Kidney (tissue), 22 donors: ENCODE measurements at places on chromosomes 16 and 17.

DNA sequence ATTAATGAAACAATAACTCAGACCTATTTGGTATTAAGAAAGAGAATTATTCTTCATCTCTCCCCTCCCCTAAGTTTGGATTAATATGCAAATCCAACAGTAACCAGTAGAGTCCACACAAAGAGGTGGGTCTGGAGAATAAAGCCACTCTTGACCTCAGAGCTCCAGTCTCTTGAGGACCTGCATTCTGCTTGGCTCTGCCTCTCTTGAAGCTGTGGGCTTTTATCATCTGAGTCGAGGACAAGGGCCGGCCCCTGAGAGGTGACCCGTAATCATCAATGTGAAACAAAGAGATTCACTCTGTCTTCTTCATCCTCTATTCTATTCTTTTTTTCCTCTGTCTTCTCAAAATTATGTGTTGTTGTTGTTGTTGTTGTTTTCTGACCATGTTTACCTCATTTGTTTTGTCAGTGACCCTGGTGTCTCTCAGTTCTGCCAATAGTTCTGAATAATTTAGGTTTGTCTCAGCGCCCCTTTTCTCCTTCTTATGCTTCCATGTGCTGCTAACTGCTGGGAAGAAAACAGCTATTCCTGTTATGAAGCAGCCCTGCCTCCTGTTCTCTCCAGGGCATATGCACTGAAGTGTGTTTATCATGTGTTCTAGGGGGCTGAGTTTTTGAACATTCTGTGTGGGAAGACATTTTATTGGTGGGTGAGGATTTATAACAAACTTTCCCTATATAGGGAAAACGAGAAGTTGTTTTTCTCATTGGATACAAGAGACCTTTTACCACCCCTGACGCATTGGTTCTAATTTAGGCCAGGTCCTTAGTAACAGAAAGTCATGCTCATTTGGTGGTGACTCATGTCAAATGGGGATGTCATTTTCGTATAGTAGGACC, 135.8 kb downstream of the TRIM37 start:
- no peak for DNase-seq

DNA sequence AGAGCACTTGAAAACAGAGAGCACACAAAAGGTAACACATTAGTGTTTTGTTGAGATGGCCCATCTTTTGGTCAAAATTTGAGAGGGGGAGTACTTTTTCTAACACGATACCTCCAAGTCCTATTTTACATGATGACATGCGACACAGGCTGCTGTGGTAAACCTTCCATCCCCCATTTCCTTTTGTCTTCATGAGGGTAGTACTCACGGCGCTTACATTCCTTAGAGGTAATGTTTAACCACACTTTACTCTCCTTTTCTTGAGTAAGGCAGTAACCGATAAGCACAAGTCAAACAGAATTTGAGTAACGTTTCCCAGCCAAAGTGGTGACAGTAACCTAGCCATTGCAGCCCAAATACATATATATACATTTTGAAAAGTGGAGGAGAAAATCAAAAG, 35.8 kb upstream of the PITPNM3 start:
- DNase-seq, result no peak

- DNase-seq, result peak; percentile 96
Observed at GRCh38 chr16:4263504-4264436, 9.1 kb downstream of the TFAP4 start.

DNA sequence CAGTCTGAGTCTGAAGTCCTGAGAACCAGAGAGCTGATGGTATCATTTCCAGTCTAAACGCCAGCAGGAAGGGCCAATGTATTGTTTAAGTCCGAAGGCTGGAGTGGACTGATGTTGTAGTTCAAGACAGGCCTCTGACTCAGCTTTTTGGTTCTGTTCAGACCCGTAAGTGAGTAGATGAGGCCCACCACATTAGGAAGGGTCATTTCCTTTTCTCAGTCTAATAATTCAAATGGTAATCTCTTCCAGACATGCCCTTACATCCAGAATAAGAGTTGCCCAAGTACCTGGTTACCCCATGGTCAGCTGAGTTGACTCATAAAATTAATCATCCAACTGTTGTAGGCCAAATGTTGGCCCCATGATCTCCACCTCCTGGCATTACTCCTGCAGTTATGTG, 442.6 kb upstream of the HSBP1 start:
- DNase-seq, result no peak

DNA sequence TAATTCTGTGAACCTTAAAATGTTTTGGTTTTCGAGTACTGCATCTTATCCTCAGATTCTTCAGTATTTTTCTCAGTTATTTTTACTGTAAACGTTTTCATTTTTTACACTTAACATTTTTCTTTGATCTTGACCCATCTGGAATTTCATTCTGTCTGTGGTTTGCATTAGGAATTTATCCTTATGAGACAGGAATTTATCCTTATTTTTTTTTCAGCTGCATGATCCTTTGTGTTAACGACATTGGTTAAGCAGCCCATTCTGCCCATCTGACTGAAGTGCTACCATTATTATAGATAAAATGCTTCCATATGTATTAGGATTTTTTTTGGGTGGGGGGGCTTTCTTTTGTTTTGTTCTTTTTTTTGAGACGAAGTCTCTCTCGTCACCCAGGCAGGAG, 41.0 kb downstream of the SNX29 start:
- no peak for DNase-seq
